ENCODE measurements at places on chromosomes 5 and 9. TPM values are rescaled to one million over a fixed set of nuclear protein-coding genes. Genes with fewer than 3 reads are reported as not detected.

MCTP1 gene
- total RNA-seq, result not detected

- H3K4me1 ChIP-seq, result peaks cover 6% of the 10 kb centered on the region
- H3K27ac ChIP-seq, result no peak overlapping the region
- no peak for DNase-seq
Measured at GRCh38 chr9:124347968-124348358, 67.3 kb downstream of the PSMB7 start.

JAKMIP2 gene
- total RNA-seq, result not detected

GRCh38 chr5:34014626-34015025, 6.8 kb upstream of the AMACR start:
- H3K4me1 ChIP-seq, result no peaks in the 10 kb centered on the region
- no peaks in the 10 kb centered on the region for H3K27me3 ChIP-seq
- H3K27ac ChIP-seq, result no peak overlapping the region
- H3K36me3 ChIP-seq, result no peaks in the 10 kb centered on the region
- DNase-seq, result no peak
- no peak overlapping the region for H3K4me3 ChIP-seq

STK32A gene
- total RNA-seq, result under 0.01 TPM
